Stimulated activated naive CD4-positive, alpha-beta T cell treated with Interleukin-2 at 50 U/mL for 16 hours (primary cell): ENCODE measurements at places on chromosomes 1 and 21.

- DNase-seq: no peak
Observed at GRCh38 chr1:3367376-3367775, 87.1 kb upstream of the ARHGEF16 start.

- DNase-seq: no peak
Observed at GRCh38 chr1:234311414-234311813, 61.8 kb upstream of the COA6 start.

- DNase-seq: no peak
Observed at GRCh38 chr1:151242442-151242841, 12.1 kb upstream of the PSMD4 start.

DNA sequence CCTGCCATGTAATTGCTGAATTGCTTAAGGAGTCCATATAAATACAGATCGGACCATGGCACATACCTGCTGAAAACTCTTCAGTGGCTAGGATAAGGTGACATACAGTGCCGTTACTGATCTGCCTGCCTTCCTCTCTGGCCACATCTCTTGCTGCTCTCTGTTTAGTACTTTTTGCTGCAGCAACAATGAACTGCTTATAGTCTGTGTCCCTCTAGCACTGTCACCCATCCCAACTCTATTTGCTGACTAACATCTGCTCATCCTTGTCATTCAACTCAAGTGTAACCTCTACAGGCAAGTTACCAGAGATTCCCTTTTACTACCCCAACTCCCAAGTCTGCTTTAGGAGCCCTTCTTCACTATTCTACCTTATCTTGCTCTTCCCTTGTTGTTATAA lies 65.6 kb downstream of the GTF2B start:
- DNase-seq: no peak

- DNase-seq: no peak
Observed at GRCh38 chr1:47894410-47895278, 102.5 kb downstream of the TRABD2B start.

GRCh38 chr21:37711286-37711829 lies 204.9 kb downstream of the KCNJ6 start:
- no peak for DNase-seq

DNA sequence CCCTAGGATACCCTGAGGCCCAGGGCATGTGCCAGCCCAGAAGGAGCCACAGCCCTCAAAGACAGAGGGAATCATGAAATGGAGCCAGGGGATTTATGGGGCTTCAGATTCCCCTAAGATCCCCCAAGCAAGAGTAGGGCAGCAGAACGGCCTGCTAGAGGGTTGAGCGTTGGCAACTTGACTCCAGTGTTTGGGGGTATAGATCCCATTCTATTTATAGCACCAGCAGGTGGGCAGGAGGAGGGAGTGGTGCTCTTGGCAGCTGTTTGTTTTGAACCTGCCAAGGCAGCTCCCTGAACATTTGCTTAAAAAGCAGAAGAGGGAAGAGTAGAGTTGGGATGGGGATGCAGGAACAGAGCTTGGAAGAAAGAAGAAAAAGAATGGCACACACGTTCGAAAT lies 33.7 kb downstream of the GLUL start:
- no peak for DNase-seq

DNA sequence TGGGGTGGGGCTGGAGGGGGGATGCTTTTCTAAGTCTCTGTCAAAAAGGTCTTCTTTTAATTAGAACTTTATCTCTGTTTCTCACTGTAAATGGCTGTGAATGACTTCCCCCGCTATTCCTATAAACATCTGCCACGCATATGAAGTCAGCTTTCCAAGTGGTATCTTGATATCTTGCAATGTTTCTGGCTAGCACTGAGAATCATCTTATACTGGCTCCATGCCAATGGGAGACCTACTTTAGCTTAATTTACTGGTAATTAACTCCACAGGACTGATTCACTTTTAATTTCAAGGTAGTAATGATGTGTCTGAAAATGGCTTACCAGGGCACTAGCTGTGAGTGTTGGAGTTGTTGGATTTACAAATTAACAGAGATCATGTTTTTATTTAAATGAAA lies 4.3 kb downstream of the GPR88 start:
- DNase-seq: no peak
